ENCODE measurements at places on chromosomes 13 and 19.

DNA sequence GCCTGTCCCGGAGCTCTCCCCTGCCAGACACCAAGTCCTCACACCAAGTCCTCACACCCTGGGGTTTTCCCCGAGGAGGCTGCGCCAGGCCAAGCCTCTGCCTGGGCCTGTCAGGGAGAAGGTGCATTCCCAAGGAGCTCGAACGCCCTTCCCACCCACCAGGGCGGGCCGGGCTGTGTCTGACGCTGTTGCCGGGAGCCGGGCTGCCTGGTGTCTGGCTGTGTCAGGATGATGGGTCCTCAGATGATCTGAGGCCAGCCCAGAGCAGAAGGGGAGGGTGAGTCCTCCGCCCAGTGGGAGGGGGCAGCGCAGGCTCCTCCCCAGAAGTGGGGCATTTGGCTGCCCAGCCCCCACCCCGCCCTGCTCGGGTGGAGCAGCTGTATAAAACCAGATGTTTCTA lies 2.3 kb upstream of the HAS1 start:
- no peak for DNase-seq

- peak; percentile 83 for DNase-seq
These were observed at the start of gene CHMP2A for GRCh38 chr19:58554494-58555368. TSS of gene CHMP2A (minus strand) at chr19:58555105. CDS start at chr19:58554212, 893 bp downstream.

DNA sequence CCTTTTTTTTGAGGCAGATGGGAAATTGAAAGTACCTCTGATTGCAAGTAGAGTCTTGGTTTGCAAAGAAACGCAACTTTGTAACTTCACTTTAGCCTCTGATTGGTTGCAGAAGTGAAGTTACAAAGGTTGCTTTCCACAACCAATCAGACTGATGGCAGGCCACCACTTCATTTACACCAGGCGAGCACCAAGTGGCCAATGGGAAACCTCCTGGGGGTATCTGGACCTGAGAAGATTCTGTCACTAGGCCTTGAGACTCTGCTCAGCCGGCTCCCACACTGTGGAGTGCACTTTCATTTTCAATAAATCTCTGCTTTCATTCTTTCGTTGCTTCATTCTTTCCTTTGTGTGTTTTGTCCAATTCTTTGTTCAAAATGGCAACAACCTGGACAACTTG lies 19.1 kb downstream of the PEPD start:
- DNase-seq: no peak

- DNase-seq: no peak
These were observed 4.5 kb downstream of the NAA16 start for GRCh38 chr13:41315443-41316047.

DNA sequence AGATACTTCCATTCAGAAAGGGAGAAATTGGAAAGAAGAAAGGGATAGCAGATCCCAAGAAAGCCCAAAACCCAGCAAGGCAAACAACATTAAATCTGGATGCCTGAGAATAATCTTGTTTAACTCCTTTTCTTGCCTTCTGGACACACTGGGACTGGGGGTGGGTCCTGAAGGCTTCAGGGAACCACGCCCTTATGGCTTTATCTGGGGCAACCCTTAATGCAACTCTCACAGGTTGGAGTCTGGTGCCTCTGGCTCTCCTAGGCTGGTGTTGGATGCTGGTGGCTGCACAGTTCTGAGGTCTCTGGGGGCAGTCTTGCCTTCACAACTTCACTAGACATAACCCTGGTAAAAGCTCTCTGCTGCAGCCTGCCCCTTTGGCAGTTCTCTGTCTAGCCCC lies 27.9 kb downstream of the PAN3 start:
- no peak for DNase-seq

DNA sequence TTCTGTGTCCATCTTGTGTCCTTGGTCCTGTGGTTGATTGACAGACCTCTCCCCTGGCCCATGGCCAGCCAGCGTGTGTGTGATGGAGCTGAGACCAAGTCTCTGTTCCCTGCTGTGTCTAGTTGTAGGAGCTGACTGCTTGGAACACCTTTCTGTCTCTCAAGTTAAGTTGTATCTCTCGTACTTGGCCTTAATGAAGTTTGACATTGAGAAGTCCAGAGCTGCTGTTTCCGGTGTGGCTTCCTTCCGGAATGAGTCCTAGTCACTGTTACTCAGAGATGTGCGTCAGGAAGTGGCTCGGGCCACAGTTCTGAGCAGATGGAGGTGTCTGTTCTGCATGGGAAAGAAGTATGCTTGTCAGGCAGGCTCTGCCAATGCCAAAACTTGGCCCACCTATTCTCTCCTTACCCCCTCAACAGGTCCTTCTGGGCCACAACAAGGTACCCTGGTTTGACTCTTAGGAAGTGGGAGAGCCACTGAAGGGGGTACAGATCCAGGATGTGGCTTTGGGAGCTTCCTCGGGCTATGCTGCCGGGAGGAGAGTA lies 54.3 kb downstream of the GATAD2A start:
- no peak for DNase-seq

DNA sequence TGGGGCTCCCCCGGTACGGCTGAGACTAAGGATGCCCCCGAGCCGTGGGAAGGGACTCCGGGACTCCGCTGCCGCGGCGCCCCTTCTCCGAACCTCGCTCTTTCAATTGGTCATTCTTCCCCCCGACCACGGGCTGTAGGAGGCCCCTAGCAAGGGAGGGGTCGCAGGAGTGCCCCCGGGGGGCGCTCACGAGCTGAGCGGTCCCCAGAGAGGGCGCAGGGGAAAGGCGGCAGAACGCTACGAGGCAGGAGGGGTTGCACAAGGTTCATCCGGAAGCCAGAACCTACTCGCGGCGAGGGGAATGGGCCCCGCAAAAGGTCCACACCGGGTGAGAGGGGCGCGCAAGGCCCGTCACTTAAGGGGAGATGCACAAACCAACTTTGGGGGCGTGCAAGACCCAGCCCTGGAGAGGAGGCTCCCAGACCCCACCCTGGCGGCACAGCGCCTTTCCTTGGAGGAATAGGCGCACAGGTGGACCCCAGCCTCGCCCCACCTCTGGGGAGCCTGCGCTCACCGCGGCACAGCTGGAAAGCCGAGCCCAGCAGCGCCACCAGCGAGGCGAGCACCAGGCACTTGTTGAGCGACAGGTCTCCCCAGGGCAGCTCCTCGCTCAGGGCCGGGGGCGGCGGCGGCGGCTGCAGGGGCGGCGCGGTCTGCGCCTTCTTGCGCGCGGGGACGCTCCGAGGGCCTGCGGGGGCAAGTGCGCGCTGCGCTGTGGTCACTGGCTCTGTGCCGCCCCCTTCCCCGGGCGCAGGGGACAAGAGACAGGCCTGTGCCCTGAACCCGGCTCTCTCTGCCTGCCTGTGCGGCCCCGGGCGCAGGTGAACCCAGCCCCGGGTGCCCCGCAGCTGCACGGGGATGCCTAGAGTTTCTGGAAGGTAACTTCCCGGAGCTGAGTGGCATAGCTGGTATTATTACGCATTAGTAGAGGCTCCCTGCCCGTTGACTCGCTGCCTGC lies 2.8 kb downstream of the JSRP1 start:
- DNase-seq: no peak

DNA sequence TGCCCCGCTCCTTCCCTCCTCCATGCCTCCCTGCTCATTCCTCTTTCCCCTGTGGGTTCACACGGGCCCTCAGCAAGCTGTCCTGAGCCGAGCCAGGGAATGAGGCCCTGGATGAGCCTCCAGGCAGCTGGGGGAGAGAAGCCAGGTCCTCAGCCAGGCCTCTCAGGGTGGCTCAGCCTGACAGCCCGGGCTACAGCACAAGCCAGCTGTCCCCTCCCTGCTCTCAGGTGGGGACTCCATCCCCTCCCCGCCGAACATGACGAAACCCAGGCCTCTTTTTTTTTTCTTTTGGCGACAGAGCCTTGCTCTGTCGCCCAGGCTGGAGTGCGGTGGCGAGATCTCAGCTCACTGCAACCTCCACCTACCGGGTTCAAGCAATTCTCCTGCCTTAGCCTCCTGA lies 40.0 kb upstream of the MATK start:
- DNase-seq: no peak

GRCh38 chr19:45297674-45298073 lies 25.0 kb downstream of the CKM start:
- DNase-seq: no peak

GRCh38 chr13:112053167-112053743 lies 13.7 kb upstream of the SOX1 start:
- DNase-seq: no peak

- no peak for DNase-seq
These were observed 16.1 kb downstream of the ZNF536 start for GRCh38 chr19:30388327-30388726.

All from iPS DF 19.7 (cell line).